Stomach (tissue), 19 donors: ENCODE measurements at places on chromosomes 12 and 14. TPM values are rescaled to one million over a fixed set of nuclear protein-coding genes. Genes with fewer than 3 reads are reported as not detected.

- no peaks in the 10 kb centered on the region for H3K36me3 ChIP-seq
- no peak overlapping the region for H3K27ac ChIP-seq
- H3K4me1 ChIP-seq = peaks cover 3% of the 10 kb centered on the region
- H3K27me3 ChIP-seq = no peaks in the 10 kb centered on the region
- no peak overlapping the region for H3K4me3 ChIP-seq
- no peak for DNase-seq
These were observed 22.7 kb upstream of the EID3 start for GRCh38 chr12:104280717-104281458.

DNA sequence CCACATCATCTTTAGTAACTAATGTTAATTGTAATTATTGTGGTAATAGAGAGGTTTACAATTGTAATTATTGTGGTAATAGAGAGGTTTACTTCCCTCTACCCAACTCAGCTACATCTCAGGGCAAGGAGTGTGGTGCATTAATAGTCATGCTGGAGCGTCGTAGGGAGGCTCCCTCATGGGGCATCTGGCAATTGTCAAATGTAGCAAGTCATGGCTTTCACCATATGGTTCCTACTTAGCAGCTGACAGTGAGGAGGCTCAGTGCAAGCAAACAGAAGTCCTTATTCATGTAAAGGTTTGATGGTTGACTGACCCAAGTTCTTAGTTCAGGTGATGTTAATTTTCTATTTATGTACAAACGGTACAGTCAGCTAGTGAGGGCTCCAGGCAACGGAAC, 1012.0 kb downstream of the FLRT2 start:
- no peak overlapping the region for H3K4me3 ChIP-seq
- no peak for DNase-seq
- no peaks in the 10 kb centered on the region for H3K27me3 ChIP-seq
- no peaks in the 10 kb centered on the region for H3K4me1 ChIP-seq
- H3K27ac ChIP-seq = no peak overlapping the region

- H3K27ac ChIP-seq = peak overlapping the region; percentile 98
- H3K4me3 ChIP-seq = peak overlapping the region; percentile 57
- peaks cover 24% of the 10 kb centered on the region for H3K36me3 ChIP-seq
- no peaks in the 10 kb centered on the region for H3K27me3 ChIP-seq
These were observed 2.8 kb downstream of the TNS2 start for GRCh38 chr12:53052419-53053217.

The CLEC12A gene
- total RNA-seq = not detected

The CLEC4E gene
- total RNA-seq = 1.2 TPM

The HRK gene
- total RNA-seq = not detected

The SLC6A15 gene
- total RNA-seq = 2.6 TPM
